LHCN-M2 (cell line): ENCODE measurements at places on chromosomes 1 and 21.
A peak's percentile ranks its signal among the peaks of the same experiment; 100 is the strongest.

DNA sequence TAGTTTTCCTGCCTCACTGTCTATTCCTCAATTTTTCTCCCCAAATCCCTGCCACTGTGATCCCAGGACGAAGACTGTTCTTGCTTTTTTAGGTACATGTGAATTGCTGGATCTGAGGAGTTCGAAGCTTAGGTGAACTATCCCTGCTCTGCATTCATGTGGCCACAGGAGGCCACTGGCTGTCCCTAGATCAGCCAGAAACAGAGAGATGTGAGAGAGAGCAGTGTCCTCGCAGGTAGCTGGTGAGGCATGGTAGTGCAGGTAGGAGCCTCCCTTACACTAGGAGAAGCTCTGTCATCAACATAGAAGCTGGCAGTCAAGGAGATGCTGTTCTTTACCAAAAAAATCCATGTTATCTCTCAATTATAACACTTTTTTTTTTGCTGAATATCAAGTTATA lies 71.5 kb downstream of the USP24 start:
- DNase-seq: no peak

GRCh38 chr1:31562707-31563360 lies 13.5 kb upstream of the TINAGL1 start:
- peak; percentile 77 for DNase-seq

GRCh38 chr21:17050646-17051045 lies 462.2 kb upstream of the CXADR start:
- DNase-seq: no peak

DNA sequence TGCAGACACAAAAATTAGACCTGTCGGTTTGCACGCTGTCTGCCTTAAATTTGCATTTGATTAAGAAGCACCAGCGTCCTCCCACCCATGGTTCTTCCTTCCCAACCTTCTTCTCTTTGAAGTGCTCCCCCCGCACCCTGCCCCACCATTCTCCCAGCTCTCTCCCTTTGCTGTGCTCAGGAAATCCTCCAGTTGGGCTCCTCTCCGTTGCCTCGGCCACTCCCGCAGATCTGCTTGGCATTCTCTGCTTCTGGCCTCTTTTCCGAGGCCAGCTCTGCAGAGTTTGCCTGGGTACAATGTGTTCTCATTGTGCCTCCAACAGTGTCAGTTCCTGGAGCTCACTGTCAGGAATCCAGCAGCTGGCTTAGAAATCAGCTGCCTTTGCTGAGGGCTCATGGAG lies 126.1 kb downstream of the NAV1 start:
- DNase-seq: no peak

- peak; percentile 80 for DNase-seq
Measured at GRCh38 chr21:28633839-28634555, 358.7 kb downstream of the LTN1 start.

DNA sequence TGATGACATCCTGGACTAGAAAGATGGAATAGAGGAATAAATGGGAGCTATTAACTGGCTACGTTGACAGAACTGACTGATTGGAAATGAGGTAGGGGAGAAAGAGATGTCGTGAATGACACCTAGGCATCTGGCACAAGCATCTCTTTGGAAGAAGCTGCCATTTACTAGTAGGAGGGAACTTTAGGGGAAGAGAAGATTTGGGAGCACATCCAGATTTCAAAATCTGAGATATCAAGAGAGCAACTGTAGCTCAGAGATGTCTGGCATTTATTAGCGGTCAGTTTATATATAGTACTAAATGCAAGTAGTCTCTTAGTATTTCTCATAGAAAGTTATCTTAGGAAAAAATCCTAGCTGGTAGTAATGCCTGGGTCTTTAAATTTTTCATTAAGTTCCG lies 131.9 kb upstream of the C1orf105 start:
- DNase-seq: no peak

GRCh38 chr1:243799908-243800307 lies 50.1 kb downstream of the AKT3 start:
- DNase-seq: no peak

DNA sequence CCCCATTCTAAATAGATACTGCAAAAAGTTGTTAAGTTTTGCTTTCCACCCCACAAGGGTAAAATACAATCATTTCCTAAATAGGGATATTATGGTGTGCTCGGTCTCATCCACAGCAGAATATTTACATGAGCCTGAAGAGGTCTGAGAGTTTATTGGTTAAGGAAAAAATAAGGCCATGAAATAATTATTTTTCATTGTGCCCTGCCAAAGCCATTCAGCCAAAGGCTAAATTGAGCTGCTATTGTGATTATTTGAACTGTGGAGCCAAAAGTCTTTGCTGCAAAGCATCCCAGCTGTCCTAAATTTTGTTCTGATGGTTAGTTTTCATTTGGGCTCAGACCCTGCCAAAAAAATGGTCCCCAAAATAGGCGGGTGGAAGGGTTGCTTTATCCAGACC lies 298.7 kb upstream of the ESRRG start:
- no peak for DNase-seq
